ENCODE measurements at places on chromosomes 7 and 10.

GRCh38 chr7:44980393-44981034, 1.7 kb upstream of the MYO1G start:
- DNase-seq, result no peak

GRCh38 chr7:4959306-4959705, 319 bp upstream of the MMD2 start:
- no peak for DNase-seq

DNA sequence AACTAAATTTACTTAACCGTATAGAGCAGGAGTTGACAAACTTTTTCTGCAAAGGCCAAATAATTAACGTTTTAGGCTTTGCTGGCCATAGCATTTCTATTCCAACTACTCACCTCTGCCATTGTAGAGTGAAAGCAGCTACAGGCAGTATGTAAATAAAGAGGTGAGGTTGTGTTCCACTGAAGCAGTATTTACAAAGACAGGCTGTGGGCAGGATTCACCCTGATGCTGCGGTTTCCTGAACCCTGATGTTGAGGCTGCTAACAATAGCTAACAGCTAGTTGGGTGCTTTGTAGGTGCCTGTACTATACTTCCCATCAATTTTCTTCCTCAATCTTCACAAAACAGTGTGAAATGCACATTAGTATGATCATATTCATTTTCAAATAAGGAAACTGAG, 47.0 kb upstream of the LAMB1 start:
- DNase-seq, result no peak

DNA sequence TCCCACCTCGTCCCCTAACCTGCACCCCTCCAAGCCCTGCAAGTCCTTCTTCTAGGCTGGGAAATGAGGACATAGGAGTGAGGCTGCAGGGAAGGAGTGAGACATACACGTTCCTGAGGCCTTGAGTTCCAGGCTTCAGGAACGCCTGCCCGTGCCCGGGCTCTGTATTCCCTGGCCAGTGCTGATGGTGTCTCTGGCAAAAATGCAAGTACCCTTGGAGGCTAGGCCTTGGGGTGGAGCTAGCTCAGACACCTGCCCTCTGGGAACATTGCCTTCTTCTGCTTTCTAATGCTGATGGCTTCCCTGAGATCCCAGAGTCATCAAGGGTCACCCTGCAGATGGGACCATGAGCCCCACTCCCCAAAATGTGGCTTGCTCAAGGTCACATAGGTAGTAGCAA, 76.0 kb downstream of the GRK5 start:
- DNase-seq, result no peak

- no peak for DNase-seq
These were observed 190.7 kb downstream of the WDR11 start for GRCh38 chr10:121041906-121042305.

GRCh38 chr10:129605266-129605985, 138.4 kb downstream of the MGMT start:
- DNase-seq, result no peak

DNA sequence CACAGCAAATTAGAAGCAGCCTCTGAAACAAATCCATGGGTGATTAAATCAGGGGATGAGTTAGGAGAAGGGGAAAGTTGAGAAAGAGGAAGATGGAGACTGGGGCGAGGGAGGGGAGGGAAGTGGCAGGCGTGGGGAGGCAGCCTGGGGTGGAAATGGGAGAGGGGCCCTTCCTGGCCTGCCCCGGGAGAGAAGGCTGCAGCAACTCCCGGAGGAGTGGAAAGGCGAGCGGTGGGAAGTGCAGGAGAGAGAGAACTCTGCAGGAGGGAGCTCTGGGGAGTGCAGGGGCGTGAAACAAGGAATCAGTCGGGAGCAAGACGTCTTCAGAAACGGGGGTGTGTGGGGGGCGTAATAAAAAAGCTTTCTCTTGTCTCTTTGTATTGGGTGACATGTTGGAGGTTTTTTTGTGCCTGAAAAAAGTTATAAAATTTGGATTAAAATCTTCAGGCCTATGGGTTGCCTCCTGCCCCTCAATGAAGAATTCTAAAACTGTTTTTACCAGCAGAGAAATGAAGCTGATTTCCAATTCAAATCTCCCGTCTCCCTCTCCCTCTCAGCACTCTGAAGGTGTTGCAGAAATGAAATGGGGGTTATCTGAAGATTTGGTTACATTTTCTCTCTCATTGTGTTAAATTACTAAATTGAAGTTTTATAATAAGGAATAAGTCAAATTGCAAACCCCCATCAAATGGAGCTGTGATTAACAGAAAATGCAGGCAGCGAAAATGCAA, 4.7 kb upstream of the UNCX start:
- no peak for DNase-seq

Measured in iPS DF 6.9 (cell line).